ENCODE measurements at places on chromosomes 1 and 21. TPM values are rescaled to one million over a fixed set of nuclear protein-coding genes. Genes with fewer than 3 reads are reported as not detected.
A peak's percentile ranks its signal among the peaks of the same experiment; 100 is the strongest.

- H3K27ac ChIP-seq, result no peak overlapping the region
- no peak overlapping the region for H3K4me3 ChIP-seq
- H3K27me3 ChIP-seq, result no peaks in the 10 kb centered on the region
- H3K36me3 ChIP-seq, result no peaks in the 10 kb centered on the region
- H3K4me1 ChIP-seq, result no peaks in the 10 kb centered on the region
Measured at GRCh38 chr1:241225741-241226140, 131.3 kb downstream of the RGS7 start.

GRCh38 chr1:150511985-150512660, 3.4 kb upstream of the FALEC start:
- H3K4me1 ChIP-seq, result peaks cover 13% of the 10 kb centered on the region
- DNase-seq, result no peak
- no peaks in the 10 kb centered on the region for H3K27me3 ChIP-seq
- H3K27ac ChIP-seq, result no peak overlapping the region
- H3K36me3 ChIP-seq, result no peaks in the 10 kb centered on the region

DNA sequence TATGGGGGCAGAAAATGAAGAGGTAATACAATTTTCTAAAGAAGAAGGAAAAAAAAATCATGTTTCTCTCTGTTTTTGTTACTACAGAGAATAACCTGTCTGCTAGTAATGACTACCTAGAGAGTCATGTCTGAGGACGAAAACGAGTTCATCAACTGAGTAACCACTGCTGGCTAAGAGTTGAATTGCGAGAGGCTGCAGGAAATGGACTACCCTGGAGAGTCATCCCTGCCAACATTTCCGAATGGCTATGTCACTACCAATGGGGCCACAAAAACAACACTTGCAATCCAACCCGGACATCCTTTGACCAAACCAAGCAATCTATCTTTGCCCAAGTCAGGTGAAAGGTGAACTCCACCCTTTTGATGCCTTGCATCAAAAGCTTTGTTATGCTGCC, 120.6 kb downstream of the FCRL5 start:
- no peak overlapping the region for H3K27ac ChIP-seq
- no peaks in the 10 kb centered on the region for H3K36me3 ChIP-seq
- no peak overlapping the region for H3K4me3 ChIP-seq

DNA sequence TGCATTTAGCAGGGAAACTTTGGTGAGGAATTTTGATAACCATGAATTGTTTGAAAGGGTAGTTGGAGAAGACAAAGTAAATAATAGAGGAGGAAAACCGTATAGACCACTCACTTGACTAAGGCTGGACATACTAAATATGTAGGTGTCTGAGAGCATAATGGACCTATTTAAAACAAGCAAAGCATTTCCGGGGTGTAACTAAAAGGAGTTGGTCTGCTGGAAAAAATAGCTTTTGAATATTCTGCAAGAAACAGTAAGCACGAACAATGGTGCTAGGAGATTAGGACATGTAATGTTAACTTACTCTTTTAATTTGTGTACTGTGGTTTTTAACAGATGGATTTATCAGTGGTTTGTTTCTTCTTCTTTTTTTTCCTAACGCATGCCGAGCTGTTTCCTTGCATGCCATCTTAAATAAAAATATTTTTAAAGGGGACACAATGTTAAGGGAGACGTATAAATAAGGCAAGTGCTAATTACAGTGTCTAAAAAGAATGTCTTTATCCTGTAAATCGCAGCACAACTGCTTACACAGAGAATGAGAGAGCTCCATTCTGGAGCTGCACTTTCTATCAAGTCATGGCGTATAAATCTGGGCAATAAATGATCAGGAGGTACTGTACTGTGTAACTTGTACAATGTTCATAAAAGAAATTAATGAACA, 492.1 kb downstream of the LMO4 start:
- DNase-seq, result no peak
- H3K27ac ChIP-seq, result no peak overlapping the region
- no peaks in the 10 kb centered on the region for H3K4me1 ChIP-seq

DNA sequence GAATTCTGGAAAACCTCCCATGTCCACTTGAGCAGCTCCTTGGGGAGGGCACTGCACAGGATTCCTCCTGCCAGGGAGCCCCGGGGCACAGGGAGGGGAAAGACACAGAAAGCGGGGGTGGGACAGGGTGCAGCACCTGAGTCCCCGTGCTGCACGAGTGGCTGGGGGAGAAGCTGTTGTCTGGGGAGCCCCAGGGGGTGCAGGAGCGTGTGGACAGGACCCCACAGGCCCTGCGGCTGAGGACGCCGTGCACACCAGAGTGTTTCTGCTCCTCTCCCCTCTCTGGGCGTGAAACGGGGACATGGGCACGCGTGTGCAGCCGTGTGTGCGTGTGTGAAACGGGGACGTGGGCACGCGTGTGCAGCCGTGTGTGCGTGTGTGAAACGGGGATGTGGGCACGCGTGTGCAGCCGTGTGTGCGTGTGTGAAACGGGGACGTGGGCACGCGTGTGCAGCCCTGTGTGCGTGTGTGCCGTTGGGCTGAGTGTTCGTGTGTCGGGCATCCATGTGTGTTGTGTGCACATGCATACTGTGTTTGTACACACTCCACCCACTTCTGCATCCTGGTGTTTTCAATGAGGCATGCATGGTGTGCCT, 21.9 kb downstream of the FAAP20 start:
- H3K4me3 ChIP-seq, result no peak overlapping the region
- H3K27ac ChIP-seq, result no peak overlapping the region
- no peak for DNase-seq
- H3K4me1 ChIP-seq, result peaks cover 3% of the 10 kb centered on the region

OBSCN gene
- total RNA-seq, result 311 TPM

DNA sequence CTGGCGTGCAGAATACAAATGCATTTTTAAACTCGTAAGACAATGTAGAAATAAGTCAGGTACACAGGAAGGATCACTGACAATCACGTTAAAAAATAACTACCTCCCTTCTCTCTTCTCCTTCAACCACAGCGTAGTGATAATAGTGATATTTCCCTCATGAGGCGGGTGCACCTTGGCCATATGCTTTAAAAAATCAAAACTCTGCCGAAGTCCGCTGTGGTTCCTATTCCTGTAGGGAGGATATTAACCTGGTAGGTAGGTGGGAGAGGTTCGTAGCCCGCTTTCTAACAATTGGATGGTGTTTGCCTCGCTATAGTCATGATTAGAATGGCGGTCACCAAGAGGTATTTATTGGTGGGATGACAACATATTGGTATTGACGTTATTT, 732 bp downstream of the GREM2 start:
- H3K27me3 ChIP-seq, result peaks cover 44% of the 10 kb centered on the region
- peak overlapping the region; percentile 49 for H3K4me3 ChIP-seq
- H3K36me3 ChIP-seq, result no peaks in the 10 kb centered on the region

- no peak overlapping the region for H3K4me3 ChIP-seq
- no peaks in the 10 kb centered on the region for H3K27me3 ChIP-seq
- DNase-seq, result no peak
- no peak overlapping the region for H3K27ac ChIP-seq
- no peaks in the 10 kb centered on the region for H3K36me3 ChIP-seq
Measured at GRCh38 chr1:71784241-71784640, 498.1 kb downstream of the NEGR1 start.

PLA2G2F gene
- total RNA-seq, result not detected

- H3K27ac ChIP-seq, result no peak overlapping the region
- H3K27me3 ChIP-seq, result no peaks in the 10 kb centered on the region
- H3K4me3 ChIP-seq, result no peak overlapping the region
- no peaks in the 10 kb centered on the region for H3K4me1 ChIP-seq
Measured at GRCh38 chr1:234315588-234315987, 57.7 kb upstream of the COA6 start.

DNA sequence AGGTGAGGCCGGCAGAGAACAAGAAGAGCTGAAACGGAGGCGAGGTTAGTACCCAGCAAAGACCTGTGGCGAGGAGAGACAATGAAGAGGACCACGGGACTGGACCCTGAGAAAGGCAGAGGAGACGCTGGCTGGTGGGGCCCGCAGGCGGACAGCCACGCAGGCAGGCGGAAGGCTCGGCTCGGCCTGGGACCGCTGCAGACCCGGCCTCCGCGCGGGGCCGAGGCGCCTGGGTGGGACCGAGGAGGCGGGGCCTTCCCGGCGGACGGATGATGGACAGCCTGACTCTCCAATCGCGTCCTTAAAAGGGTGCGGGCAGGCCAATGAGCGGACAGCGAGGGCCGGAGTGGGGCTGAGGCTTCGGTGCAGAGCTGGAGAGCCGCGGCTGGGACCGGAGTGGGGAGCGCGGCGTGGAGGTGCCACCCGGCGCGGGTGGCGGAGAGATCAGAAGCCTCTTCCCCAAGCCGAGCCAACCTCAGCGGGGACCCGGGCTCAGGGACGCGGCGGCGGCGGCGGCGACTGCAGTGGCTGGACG, at the start of gene MPZL1:
MPZL1 (plus strand) TSS at position 366 of the 535 bp plus-strand sequence. CDS start 170 bp downstream, outside the sequence.
- DNase-seq, result peak; percentile 98
- peaks cover 12% of the 10 kb centered on the region for H3K4me1 ChIP-seq
- peak within 1 kb of the TSS; percentile 86 for H3K27ac ChIP-seq
- no peaks in the 10 kb centered on the region for H3K36me3 ChIP-seq
- no peaks in the 10 kb centered on the region for H3K27me3 ChIP-seq

GRCh38 chr1:2640626-2641025, 7.8 kb upstream of the MMEL1 start:
- DNase-seq, result no peak
- H3K4me1 ChIP-seq, result peaks cover 20% of the 10 kb centered on the region
- H3K4me3 ChIP-seq, result no peak overlapping the region
- H3K36me3 ChIP-seq, result no peaks in the 10 kb centered on the region
- no peaks in the 10 kb centered on the region for H3K27me3 ChIP-seq

KRTAP7-1 gene
- total RNA-seq, result not detected

DNA sequence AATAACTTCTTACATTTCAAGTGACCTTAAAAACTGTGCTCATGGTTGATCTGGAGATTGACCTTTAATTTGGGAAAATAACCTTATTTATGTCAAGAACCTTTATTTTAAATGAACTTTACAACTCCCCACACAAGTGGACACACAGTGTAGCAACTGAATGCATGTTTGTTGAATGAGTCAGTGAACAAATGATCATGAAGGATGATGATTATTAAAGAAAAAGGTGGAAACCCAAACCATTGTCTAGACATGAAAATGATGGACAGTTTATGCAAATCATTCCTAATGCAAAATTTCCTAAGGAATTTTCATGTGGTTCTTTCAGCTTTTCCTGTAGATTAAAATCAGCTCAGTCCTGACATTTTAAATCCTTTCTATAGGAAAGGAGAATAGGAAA, 439.8 kb upstream of the RUNX1 start:
- H3K36me3 ChIP-seq, result no peaks in the 10 kb centered on the region
- H3K27me3 ChIP-seq, result peaks cover 9% of the 10 kb centered on the region
- DNase-seq, result no peak
- H3K27ac ChIP-seq, result no peak overlapping the region
- H3K4me3 ChIP-seq, result no peak overlapping the region
- H3K4me1 ChIP-seq, result peaks cover 18% of the 10 kb centered on the region

HRNR gene
- not detected for total RNA-seq

- DNase-seq, result no peak
- H3K4me1 ChIP-seq, result no peaks in the 10 kb centered on the region
- no peaks in the 10 kb centered on the region for H3K36me3 ChIP-seq
- no peaks in the 10 kb centered on the region for H3K27me3 ChIP-seq
- H3K4me3 ChIP-seq, result no peak overlapping the region
- H3K27ac ChIP-seq, result no peak overlapping the region
Measured at GRCh38 chr1:70314706-70315304, 39.7 kb downstream of the ANKRD13C start.

SPRR5 gene
- total RNA-seq, result not detected

DNA sequence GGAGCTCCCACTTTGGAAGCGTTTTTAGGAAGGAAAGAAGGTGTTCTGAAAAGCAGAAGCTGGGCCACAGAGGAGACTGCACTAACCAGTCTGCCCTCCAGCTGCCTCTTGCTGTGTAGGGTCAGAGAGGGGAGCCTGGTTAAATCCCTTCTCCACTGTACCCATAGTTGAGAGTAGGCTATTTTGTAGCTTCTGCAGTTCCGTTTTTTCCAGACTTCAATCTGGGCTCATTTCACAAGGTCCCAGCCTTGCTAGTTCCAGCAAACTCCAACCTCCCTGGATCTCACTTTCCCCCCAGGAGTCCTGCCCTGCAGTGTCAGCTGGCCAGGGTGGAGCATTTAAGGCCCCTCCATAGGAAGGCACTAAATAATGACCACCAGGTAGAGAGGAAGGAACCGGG, 11.0 kb downstream of the TNN start:
- no peak for DNase-seq
- H3K27me3 ChIP-seq, result no peaks in the 10 kb centered on the region
- H3K27ac ChIP-seq, result no peak overlapping the region
- H3K36me3 ChIP-seq, result no peaks in the 10 kb centered on the region
- H3K4me1 ChIP-seq, result no peaks in the 10 kb centered on the region

GRCh38 chr1:64199154-64199553, 4.3 kb upstream of the UBE2U start:
- H3K27me3 ChIP-seq, result no peaks in the 10 kb centered on the region
- H3K36me3 ChIP-seq, result no peaks in the 10 kb centered on the region
- no peak overlapping the region for H3K4me3 ChIP-seq
- no peak for DNase-seq
- no peak overlapping the region for H3K27ac ChIP-seq

GRCh38 chr21:38955495-38955894, 149.8 kb downstream of the ETS2 start:
- DNase-seq, result peak; percentile 32
- no peaks in the 10 kb centered on the region for H3K27me3 ChIP-seq
- H3K4me1 ChIP-seq, result peaks cover 31% of the 10 kb centered on the region
- H3K27ac ChIP-seq, result no peak overlapping the region
- H3K4me3 ChIP-seq, result no peak overlapping the region

GRCh38 chr1:22773981-22774832, 63.6 kb downstream of the EPHB2 start:
- H3K27ac ChIP-seq, result no peak overlapping the region
- peak; percentile 39 for DNase-seq
- no peak overlapping the region for H3K4me3 ChIP-seq
- peaks cover 18% of the 10 kb centered on the region for H3K27me3 ChIP-seq
- H3K4me1 ChIP-seq, result no peaks in the 10 kb centered on the region

LAMB3 gene
- total RNA-seq, result 2.3 TPM

- no peak overlapping the region for H3K27ac ChIP-seq
Measured at GRCh38 chr1:202243006-202243405, 49.4 kb downstream of the LGR6 start.

DNA sequence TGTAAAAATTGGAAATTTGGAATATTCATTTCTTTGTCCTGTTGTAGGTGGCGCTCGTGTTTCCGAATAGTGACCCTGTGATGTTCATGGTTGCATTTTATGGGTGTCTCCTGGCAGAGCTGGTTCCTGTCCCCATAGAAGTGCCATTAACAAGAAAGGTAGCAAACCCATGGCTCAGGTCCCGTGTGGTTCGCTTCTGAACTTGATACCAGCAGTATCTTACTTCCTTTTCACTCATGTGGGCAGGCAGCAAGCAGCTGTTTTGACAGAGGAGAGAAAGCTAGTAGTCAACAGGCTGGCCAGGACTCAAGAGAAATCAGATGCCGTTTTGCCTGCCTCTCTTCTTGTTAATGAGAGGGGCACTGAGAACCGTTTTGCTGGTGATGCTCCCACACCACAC, 72.8 kb downstream of the S100B start:
- H3K27ac ChIP-seq, result no peak overlapping the region
- no peak for DNase-seq
- no peaks in the 10 kb centered on the region for H3K27me3 ChIP-seq

DNA sequence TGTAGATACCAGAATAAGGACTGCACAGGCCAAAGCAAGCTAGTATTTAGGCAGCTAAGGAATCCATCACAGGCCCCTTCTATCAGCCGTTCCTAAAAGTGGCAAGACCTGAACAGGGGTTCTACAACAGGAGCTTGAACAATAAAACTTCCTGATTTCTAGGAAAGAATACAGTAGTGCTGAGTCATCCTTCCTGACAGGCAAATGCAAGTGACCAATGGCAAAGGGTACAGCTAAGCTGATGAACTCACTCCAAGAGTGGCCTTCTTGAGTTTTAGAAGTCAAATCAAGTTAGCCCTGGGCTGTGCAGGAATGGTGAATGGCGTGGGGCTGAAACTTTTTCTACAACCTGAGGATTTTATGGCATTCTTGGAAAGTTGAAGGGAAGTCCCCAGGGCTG, 112.9 kb downstream of the GREM2 start:
- DNase-seq, result no peak
- no peaks in the 10 kb centered on the region for H3K27me3 ChIP-seq
- no peak overlapping the region for H3K4me3 ChIP-seq
- no peaks in the 10 kb centered on the region for H3K4me1 ChIP-seq
- no peaks in the 10 kb centered on the region for H3K36me3 ChIP-seq

Measured in heart right ventricle (tissue), 16 donors.